Posterior vena cava (tissue), 2 donors: ENCODE measurements at places on chromosomes 4 and X. TPM values are rescaled to one million over a fixed set of nuclear protein-coding genes. Genes with fewer than 3 reads are reported as not detected.

DNA sequence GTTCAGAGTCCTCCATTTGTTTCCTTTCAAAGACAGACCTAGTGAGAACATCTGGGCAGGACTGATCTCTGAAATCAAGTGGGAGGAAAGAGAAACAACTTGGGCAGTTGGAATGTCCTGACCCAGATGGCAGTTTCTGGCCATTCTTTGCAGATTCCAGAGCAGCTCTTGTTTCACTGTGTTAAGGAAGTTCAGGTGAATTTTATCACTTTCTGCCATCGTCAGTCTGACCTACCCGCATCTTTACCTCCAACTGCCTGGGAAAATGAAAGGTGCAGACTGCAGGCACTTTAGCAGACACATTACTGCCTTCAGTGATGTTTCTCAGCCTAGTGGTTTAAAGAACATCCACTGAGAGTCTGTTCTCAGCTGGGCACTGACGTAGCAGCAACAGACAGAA lies 216.2 kb downstream of the CEP135 start:
- no peak for DNase-seq

DNA sequence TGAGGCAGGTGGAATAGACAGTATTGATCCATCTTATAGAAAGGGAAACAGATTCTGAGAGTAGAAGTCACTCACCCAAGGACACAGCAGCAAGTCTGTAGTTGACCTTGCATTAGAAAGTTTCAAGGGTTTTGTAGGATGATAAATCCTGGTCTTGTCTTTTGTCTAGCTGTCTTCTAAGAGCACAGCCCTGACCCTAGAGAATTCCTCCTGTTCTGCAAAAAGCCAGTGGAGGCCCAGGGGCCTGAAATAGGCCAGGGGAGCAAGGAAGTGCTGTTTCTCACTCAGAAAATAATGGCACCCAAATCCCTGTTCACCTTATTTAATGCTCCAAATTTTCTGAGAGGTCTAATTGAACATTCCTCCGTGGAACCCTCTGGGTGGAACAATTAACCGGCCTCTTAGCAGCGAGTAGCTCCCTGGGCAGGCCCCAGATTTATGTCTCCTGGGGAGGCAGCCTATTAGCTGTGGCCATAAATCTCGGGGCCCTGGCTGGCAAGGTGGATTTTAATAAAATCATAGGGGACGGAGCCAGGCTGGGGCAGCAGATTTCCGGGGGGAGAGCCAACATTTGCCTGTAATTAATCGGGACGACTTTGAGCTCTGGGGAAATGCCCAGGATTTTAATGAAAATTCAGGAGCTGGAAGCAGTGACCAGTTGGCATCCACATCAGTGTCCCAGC lies 49.2 kb upstream of the MSX1 start:
- DNase-seq = no peak

GRCh38 chrX:44157283-44157682 lies 184.1 kb upstream of the NDP start:
- DNase-seq = no peak

- no peak for DNase-seq
Observed at GRCh38 chr4:866761-867390, 40.9 kb upstream of the CPLX1 start.

- no peak for DNase-seq
Observed at GRCh38 chr4:83785891-83786290, 250.0 kb downstream of the GPAT3 start.

- no peak for DNase-seq
Observed at GRCh38 chrX:146881521-146881920, 67.0 kb upstream of the CXorf51A start.

DNA sequence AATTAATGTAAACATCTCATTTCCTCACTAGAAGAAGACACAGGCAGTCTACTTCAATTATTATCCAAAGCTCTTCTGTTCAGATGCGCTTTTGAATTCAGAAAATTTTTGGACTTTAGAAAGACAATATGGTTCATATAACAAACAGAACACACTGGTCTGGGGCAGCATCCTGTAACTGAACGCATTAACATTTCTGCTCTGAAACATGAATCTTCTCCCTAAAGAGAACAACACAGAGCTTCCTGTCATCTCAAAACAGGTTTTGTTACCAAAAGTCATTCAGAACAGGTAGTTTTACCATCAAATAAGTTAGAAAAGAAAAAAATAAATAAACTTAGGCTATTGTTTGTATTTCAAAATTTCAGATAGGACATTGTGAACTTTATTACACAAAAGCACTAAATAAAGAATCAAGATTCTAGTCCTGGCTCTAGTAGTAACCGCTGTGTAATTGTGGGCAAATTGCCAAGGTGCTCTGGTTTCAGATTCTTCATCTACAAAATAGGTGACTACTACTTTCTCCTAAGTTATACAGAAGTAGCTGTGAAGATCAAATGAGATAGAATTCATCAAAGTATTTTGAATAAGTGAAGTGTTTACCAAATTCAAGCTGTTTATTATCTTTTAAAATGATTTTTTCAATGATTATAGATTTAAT lies 252.3 kb upstream of the RASGEF1B start:
- no peak for DNase-seq

- DNase-seq = no peak
Observed at GRCh38 chr4:183670251-183670650, 11.2 kb downstream of the TRAPPC11 start.

- DNase-seq = peak; percentile 19
Observed at GRCh38 chr4:2638730-2639129, 102.3 kb downstream of the FAM193A start.

DNA sequence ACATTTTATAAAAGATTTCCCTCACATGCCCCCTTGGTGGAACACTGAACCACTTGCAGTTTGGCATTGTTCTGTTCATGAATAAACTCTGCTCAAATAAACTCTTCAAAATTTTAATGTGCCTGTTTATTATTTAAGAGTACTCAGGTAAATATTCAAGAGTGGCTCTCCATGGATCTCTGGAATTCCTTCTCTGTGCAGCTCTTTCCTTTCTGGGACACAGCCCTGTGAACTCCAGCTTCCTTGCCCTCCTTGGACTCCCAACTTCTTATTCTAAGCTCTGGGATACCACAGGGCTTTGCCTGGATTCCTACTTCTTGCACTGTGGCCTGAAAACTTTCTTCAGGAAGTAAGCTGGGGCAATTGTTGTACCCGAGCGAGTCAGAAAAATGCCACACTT lies 8.3 kb downstream of the BEX3 start:
- no peak for DNase-seq

GRCh38 chr4:17328141-17328815 lies 183.6 kb downstream of the QDPR start:
- no peak for DNase-seq

The TMEM271 gene
- total RNA-seq = not detected

The PNMA5 gene
- total RNA-seq = not detected

The HS3ST1 gene
- 5.4 TPM for total RNA-seq

The WDR45 gene
- 49.8 TPM for total RNA-seq

The SLC10A3 gene
- 31.3 TPM for total RNA-seq
